Activated naive CD4-positive, alpha-beta T cell treated with anti-CD3 and anti-CD28 coated beads, Interleukin-2, amount 50 U/mL, for 72 hours (primary cell): ENCODE measurements at places on chromosomes 4 and X. TPM values are rescaled to one million over a fixed set of nuclear protein-coding genes. Genes with fewer than 3 reads are reported as not detected.

The CPEB2 gene
- total RNA-seq = 7.5 TPM

- DNase-seq = no peak
Observed at GRCh38 chrX:3420316-3420715, 73.9 kb upstream of the MXRA5 start.

DNA sequence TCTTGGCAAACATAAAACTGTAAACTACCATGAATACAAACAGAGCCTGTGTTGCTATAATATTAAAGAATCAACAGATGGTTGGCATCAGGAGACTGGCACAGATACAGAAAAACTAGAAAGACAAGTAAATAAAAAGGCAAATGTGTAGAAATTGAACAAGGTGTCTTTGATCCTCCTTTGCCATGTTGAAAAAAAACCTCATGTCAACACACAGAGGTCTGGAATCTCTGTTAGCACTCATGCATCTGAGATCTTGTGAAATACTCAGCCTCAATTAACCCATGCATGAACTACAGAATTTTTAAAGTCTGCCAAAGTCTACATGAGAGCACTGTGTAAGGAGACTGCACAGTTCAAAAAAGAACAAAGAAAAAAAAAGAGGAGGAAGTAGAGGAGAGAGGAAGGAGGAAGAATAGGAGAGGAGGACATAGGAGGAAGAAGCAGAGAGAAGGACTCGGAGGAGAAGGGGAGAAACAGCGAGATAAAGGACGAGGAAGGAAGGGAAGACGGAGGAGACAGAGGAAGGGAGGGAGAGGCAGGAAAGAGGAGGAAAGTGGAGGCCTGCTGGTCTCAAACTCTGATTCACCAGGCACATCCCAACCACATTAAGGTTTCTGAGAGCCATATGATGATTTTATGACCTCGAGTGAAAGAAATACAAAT, 52.8 kb downstream of the PRDM5 start:
- DNase-seq = no peak

GRCh38 chr4:90093526-90093925, 33.7 kb upstream of the CCSER1 start:
- DNase-seq = no peak

DNA sequence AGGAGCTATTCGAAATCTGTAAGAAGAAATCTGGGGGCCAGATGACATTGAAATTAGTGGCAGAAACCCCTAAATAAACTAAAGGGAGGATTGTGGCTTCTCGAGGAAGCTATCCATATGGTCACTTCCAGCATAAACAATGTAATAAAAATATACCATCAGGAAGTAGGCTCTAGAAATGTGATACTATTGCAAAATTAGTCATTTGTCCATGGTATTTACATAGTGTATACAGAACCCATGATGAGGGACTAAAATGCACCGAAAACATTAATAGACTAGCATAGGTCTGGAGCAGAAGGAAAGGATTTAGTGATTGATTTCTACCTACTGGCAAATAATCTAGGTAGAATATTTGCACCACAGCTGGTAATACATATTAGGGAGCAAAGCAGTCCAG, 1344.0 kb downstream of the FSTL5 start:
- no peak for DNase-seq

DNA sequence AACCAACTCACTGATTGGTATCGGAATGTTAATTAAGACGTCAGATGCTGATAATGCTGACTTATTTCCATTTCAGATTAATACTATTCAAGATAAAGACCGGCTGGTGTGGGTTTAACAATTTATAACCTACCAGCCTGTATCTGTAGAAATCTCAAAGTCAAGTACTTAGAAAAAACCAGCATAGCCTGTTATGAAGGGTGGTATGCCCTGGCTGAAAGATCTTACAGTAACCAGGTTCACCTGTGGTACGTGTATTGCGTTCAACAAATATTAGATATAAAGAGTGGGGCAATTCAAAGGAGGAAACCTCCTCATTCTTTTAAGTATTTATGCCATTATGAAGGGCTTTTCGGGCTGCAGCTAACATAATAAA, 240.8 kb upstream of the ANXA3 start:
- no peak for DNase-seq

- DNase-seq = no peak
Observed at GRCh38 chr4:108058685-108059440, 69.2 kb downstream of the HADH start.

The CCNG2 gene
- total RNA-seq = 49.8 TPM

The CFAP47 gene
- not detected for total RNA-seq

DNA sequence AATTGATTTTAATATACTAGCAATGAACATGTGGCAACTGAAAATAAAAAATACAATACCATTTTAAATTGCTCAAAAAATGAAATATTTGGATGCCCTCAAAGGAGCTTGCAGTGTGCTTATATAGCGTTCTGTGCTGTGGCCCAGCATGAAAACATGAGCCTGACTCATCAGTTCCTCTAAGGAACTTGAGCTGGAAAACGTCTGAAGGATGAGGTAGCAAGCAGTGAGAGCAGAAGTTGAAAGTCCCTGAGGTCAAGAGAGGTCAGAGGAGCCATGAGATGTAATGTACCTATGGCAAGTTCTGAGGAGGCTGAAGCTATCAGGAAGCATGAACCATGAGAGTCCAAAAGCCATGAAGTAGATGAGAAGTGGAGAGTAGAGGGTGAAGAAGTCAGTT, 59.7 kb downstream of the HMGB3 start:
- DNase-seq = no peak

The SOWAHD gene
- 0.53 TPM for total RNA-seq

- no peak for DNase-seq
Observed at GRCh38 chr4:88352062-88352740, 26.5 kb upstream of the HERC6 start.

DNA sequence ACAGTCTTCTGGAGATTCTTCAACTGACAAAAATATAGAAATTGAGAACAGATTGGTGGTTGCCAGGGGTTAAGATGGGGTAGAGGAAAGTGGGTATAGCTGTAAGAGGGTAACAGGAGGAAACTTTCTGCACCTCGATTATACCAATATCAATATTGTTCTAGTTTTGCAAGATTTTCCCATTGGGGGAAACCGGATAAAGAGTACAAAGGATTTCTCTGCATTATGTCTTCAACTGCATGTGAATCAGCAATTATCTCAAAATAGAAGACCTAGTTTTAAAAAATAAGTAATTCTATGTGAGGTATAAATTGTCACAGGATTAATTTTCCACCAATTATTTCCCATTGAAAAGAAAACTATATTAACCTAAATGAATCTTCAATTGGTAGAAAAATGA, 65.7 kb downstream of the LRBA start:
- DNase-seq = no peak

GRCh38 chr4:152713951-152714705, 34.3 kb upstream of the TMEM154 start:
- no peak for DNase-seq

- DNase-seq = no peak
Observed at GRCh38 chrX:69104756-69105434, 60.4 kb downstream of the PJA1 start.

The GABRG1 gene
- total RNA-seq = not detected

GRCh38 chr4:108130955-108131354, 37.8 kb downstream of the LEF1 start:
- no peak for DNase-seq

GRCh38 chr4:5280828-5281227, 229.5 kb downstream of the STK32B start:
- no peak for DNase-seq

DNA sequence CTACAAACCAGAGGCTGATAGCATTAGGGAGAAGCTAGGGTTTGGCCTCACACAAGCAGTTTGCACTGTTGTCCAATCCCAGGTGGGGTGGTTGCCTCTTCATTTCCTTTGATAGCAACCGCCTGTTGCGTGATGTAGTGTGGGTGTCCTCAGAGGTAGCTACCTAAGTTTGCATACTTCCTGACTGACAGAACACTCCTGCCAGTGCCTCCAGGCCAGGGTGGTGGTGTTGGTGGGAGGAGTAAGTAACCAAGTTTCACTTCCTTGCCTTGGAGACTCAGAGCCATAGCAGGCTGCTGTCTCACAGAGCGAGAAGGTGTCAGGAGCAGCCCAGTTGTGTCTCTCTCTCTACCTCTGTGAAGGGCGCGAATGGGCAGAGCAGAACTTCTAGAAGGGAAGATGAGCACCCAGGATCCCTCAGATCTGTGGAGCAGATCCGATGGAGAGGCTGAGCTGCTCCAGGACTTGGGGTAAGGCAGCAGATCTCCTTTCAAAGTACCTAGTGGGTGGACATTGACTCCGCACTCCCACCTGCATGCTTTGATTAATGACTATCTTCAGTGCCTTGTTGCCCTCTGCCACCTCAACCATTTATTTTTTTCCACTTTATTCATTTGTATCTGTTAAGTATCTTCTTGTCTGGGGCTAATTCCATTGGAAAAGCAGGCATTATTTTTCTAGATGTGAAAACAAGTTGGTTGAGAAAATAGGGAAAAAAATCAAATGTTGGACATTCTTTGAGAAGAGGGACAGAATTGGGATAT, at the start of gene DAPP1:
Gene DAPP1, plus strand, starts transcription at position 283 of the 764 bp plus-strand sequence. Its CDS starts 87 bp downstream, at position 370.
- peak; percentile 70 for DNase-seq

The CXCL3 gene
- total RNA-seq = not detected

DNA sequence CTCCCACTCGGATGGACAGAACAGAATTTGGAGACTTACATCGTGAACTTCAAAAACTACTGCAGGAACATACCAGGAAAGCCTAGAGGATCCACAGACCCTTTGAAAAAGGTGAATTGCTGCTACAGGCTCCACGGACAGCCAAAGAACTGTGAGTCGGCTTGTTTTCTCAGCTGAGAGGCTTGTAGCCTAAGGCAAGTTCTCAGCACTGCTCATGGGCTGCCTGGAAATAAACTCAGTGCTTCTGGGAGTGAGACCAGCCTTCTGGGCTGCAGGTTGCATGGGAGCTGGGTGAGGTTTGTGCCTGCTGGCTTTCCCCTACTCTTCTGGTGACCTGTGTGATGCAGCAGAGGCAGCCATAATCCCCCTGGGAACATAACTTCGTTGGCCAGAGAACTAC, 1397.6 kb downstream of the FAM133A start:
- DNase-seq = no peak

DNA sequence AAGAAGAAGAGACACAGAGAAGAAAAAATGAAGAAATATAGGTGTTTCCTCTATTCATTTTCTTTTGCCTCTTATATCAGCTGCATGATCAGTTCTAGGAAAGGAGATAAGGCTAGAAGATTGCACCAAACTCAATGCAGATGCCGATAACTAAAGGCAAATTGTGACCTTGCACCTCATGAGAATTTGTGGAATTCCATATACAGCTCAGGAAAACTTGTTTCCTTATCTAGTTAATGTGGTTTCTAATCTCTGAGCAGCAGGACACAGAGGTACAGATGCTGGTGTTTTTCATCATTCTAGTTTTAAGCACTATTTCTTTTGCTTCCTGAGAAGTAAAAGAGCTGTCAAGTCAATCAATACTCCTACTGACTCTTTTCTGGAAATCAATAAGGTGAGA, 104.6 kb upstream of the NWD2 start:
- DNase-seq = no peak

The NPY2R gene
- total RNA-seq = not detected

GRCh38 chr4:146439999-146440398, 81.7 kb downstream of the SLC10A7 start:
- DNase-seq = no peak

The FABP2 gene
- not detected for total RNA-seq

- no peak for DNase-seq
Observed at GRCh38 chr4:81737865-81738559, 266.3 kb upstream of the RASGEF1B start.

DNA sequence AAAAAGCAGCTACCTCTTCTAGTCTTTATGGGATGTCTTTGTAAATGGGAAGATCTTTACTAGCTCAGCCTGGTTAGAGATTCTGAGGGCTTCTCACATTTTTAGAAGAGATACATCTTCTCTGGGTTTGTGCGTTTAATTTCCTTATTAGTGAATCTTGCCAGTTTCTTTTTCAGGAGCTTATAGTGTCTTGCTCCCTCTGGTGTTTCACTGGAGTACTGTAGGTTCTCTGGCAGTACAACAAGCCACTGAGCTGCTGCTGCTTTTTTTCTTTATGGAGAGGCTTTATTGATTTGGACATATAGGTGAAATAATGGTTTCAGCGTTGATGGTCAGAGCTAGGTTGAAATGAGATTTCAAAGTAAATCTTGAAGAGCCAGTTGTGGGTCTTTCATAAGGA, 82.9 kb downstream of the LAS1L start:
- peak; percentile 2 for DNase-seq

The SHISA3 gene
- not detected for total RNA-seq

DNA sequence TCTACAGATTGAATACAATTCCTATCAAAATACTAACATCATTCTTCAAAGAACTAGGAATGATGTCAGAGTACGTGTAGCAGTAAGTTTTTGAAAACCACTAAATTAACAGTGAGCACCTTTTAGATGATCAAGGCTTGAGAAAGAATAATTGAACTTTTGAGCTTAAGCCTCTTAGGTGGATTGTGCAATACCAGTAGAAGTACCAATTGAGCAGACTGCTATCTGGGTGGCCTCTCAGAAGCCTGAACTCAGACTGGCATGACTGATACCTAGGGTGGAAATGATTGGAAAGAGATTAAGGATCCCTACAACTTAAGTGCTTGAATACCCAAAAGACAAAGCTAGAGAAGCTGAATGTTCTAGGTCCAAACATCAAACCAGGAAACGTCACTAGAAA, 200.3 kb upstream of the GALNTL6 start:
- no peak for DNase-seq

GRCh38 chr4:55447831-55448230, 52.1 kb downstream of the TMEM165 start:
- DNase-seq = no peak

The WWC2 gene
- total RNA-seq = 3.8 TPM

- DNase-seq = no peak
Observed at GRCh38 chr4:184382189-184382846, 92.0 kb downstream of the IRF2 start.

DNA sequence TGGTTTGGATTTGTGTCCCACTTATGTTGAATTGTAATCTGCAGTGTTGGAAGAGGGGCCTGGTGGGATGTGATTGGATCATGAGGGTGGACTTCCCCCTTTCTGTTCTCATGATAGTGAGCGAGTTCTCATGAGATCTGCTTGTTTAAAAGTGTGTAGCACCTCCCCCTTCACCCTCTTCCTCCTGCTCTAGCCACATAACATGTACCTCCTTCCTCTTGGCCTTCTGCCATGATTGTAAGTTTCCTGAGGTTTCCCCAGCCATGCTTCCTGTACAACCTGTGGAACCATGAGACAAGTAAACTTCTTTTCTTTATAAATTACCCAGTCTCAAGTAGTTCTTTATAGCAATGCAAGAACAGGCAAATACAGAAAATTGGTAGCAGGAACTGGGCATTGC, 138.7 kb downstream of the INPP4B start:
- DNase-seq = no peak
